ENCODE measurements at places on chromosomes 6 and 20. TPM values are rescaled to one million over a fixed set of nuclear protein-coding genes. Genes with fewer than 3 reads are reported as not detected.

The ZKSCAN4 gene
- 4.7 TPM for polyA plus RNA-seq

The AURKA gene
- polyA plus RNA-seq, result 31.0 TPM

The NKX2-2 gene
- polyA plus RNA-seq, result not detected

The HLA-DOA gene
- not detected for polyA plus RNA-seq

The NOTCH4 gene
- polyA plus RNA-seq, result 0.37 TPM

The CRIP3 gene
- polyA plus RNA-seq, result not detected

The DDO gene
- 0.67 TPM for polyA plus RNA-seq

The CRISP3 gene
- polyA plus RNA-seq, result not detected

The SLC17A2 gene
- polyA plus RNA-seq, result not detected

The NMBR gene
- 0.15 TPM for polyA plus RNA-seq

The PI16 gene
- polyA plus RNA-seq, result 0.05 TPM

The SLC25A27 gene
- polyA plus RNA-seq, result 0.25 TPM

The WFDC5 gene
- polyA plus RNA-seq, result not detected

The CAPN11 gene
- 0.04 TPM for polyA plus RNA-seq

The DNAH8 gene
- polyA plus RNA-seq, result not detected

The RAB44 gene
- not detected for polyA plus RNA-seq

The FRK gene
- 0.31 TPM for polyA plus RNA-seq

The MAS1 gene
- polyA plus RNA-seq, result not detected

The DYNLRB1 gene
- 325 TPM for polyA plus RNA-seq

The BPIFB1 gene
- not detected for polyA plus RNA-seq

The PCIF1 gene
- 14.6 TPM for polyA plus RNA-seq

The BPIFA1 gene
- not detected for polyA plus RNA-seq

The SPATA25 gene
- polyA plus RNA-seq, result 0.50 TPM

The SNAP25 gene
- 5.3 TPM for polyA plus RNA-seq

The SYNDIG1 gene
- polyA plus RNA-seq, result not detected

The TFEB gene
- 4.3 TPM for polyA plus RNA-seq

The SSTR4 gene
- not detected for polyA plus RNA-seq

The PROKR2 gene
- not detected for polyA plus RNA-seq

The PREP gene
- polyA plus RNA-seq, result 16.4 TPM

The RFX6 gene
- not detected for polyA plus RNA-seq

The OPN5 gene
- not detected for polyA plus RNA-seq

The RMND1 gene
- 24.3 TPM for polyA plus RNA-seq

The PSMB1 gene
- polyA plus RNA-seq, result 491 TPM

The RBM12 gene
- polyA plus RNA-seq, result 91.1 TPM

The MYH7B gene
- 0.02 TPM for polyA plus RNA-seq

The LAMA5 gene
- 1.9 TPM for polyA plus RNA-seq

The BPI gene
- polyA plus RNA-seq, result 0.04 TPM

The VSTM2L gene
- polyA plus RNA-seq, result 0.50 TPM

The TRAPPC3L gene
- polyA plus RNA-seq, result 0.19 TPM

The WFDC2 gene
- not detected for polyA plus RNA-seq

The MACROD2 gene
- polyA plus RNA-seq, result 0.02 TPM

The DUSP22 gene
- 6.4 TPM for polyA plus RNA-seq

The KCNK17 gene
- polyA plus RNA-seq, result not detected

The C4A gene
- 7.5 TPM for polyA plus RNA-seq

The OVOL2 gene
- not detected for polyA plus RNA-seq

The FABP7 gene
- polyA plus RNA-seq, result not detected

The MICB gene
- 17.9 TPM for polyA plus RNA-seq

The PBOV1 gene
- polyA plus RNA-seq, result not detected

The ATP6V1G2 gene
- 12.5 TPM for polyA plus RNA-seq

The SLC22A23 gene
- 0.12 TPM for polyA plus RNA-seq
